ENCODE measurements at places on chromosomes 5 and 9.

DNA sequence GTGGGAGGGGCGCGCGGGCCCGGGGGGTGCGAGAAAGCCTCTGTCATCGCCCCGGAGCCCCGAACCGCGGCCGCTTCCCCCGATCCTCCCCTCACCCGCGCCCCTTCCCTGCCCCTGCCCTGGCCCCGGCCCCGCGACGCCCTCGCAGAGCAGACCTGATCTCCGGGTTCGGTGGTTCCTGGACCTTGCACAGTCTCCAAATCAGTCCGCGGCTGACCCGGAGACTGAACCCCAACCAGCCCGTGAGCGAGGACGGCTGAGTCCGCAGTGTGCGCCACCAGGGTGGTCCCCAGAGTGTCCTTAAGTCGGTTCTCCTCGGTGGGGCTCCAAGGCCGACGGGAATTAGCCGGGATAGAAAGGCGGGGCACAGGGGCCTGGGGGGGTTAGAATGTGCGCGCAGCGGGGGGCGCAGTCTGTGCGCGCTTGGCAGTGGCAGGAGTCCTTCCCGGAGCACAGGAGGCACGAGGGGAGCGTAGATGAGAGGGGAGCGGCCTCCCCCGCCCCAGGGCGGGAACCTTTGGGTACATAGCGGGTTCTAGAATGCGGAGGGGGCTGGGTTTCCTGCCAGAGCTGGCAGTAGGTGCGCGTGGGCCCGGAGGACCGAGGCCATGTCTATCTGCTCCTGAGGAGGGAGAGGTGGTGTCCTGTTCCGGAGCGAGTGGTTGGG, 779 bp downstream of the PKN3 start:
- DNase-seq, result peak; percentile 66

DNA sequence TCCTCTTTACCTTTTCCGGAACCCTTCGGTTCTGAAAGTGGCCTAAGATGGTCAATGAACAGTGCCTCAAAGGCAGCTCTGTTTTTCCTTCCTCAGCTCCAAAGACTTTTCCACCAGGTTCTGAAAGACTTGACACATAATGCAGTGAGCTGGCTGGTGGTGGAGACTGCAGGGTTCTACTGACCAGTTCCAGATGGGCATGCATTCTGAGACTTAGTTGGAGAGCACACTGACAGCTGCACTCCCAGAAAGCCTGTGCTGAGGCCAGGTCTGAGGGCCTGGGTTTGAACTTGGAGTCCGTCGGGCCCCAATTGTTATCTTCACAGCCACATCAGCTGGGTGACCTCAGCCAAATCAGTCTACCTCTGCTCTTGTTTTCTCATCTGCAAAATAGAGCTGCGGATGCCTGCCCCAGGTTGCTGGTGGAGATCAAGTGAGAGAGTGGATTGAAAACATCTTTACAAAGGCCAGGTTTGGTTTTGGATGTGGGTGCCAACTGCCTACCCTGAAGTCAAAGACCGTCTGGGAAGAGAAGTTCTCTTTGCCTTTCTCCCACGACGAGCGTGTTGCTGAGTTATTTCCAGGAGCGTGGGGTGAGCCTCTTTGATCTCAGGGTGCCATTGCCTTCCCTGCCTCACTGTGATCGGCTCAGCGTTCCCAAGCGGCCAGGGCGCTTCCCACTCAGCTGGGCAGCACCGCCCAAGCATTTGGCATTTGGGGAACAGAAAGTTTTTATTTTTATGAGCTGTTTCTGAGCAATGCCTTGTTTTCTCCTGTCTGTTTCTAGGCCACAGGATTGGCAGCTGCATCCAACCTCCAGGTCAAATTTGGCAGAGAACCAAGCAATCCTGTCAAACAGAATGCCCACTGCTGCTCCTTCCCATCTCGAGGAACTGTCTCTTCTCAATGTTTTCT, 54.9 kb downstream of the RAD23B start:
- DNase-seq, result no peak

GRCh38 chr9:22238809-22239684, 207.6 kb upstream of the DMRTA1 start:
- no peak for DNase-seq

GRCh38 chr5:11791792-11792191, 112.5 kb downstream of the CTNND2 start:
- no peak for DNase-seq

DNA sequence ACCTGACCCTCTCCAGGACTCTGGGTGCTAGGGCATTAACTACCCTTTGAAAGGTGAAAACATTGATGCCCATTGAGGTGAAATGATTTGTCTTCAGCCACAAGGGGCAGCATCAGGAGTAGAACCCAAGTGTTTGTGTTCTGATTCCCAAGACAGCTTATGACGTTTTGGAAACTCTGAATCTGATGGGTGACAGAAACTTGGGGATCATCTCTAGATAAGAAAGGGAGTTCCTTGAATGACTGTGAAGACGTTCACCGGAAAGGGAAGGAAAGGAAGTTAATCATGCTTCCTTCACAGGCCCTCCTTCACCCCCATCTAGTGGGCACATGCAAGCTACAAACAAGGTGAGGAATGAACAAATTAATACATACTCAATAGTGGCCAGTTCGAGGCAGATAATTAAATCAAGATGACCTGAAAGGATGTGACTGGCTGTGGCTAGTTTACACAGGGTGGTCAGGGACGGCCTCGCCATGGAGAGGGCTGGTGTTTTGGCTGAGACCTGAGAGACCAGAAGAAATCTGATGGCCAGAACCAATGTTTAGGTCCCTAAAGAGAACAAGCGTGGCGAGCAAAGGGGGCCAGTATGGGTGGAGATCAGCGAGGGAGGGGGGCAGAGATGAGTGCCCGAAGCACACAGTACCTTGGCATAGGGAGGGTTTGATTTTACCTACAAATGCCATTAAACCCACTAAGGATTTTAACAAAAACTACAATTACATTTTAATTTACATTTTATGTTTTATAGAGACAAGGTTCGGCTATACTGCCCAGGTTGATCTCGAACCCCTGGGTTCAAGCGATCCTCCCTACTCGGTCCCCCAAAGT, 937 bp upstream of the SLC26A2 start:
- DNase-seq, result no peak

DNA sequence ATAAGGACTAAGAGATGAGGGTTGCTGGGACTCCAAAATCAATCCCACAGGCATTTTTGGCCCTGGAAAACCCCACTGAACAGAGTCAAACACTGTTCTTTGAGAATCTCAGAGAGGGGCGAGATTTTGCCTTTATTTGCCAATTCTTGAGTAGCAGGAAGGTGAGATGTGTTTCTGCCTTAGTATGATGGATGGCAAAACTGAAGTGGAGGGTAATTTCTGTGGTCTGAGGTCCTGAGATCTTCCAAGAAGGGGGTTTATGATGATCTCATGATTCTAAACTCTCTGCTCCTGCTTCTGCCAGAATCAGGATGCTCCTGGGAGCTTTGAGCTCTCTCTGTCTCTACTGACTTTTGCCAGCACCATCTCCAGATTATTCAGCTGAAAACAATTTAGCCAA, 174.8 kb upstream of the CLINT1 start:
- DNase-seq, result no peak

- no peak for DNase-seq
These were observed 91.8 kb upstream of the CXCL14 start for GRCh38 chr5:135670588-135670987.

DNA sequence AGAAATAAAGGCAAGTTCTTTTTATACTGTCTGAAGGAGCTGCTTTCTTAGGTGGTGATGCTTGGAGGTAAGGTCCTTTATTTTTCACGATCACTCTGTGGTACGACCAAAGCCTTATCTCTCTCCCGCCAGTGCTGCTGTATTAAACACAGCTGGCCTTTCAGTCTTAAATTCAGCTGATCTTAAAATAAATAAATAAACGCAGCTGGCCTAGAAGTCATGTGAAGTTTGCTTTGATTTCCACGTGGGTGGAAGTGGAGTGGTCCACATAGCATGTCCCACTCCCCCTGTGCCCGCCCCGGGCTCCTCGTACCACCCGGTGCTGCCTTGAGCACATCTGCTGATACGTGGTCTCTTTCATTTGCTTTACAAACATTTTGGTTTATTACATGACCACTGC, 260.4 kb downstream of the FANCC start:
- no peak for DNase-seq

DNA sequence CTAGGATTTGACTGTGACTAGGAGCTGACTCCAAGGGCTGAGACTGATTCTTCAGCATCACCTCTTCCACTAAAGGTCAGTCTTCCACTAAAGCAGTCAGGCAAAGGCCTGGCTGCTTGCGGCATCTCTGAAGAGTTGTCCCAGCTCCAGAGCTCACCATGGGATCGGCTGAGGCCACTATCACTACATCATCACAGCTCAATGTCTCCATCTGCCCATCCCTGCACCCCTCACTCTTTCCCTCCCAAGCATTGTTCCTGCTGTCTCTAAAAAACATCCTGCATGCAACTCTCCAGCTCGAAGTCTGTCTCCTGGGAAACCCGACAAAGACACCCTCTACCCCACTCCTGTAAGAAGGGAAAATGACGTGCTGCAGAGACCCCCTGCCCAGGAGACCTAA, 15.5 kb upstream of the WWC1 start:
- no peak for DNase-seq

GRCh38 chr9:127370672-127371648, 26.0 kb upstream of the SLC2A8 start:
- no peak for DNase-seq

- DNase-seq, result no peak
These were observed 126.8 kb downstream of the SPATA31D1 start for GRCh38 chr9:82115331-82115730.

- no peak for DNase-seq
These were observed 475.7 kb upstream of the TNC start for GRCh38 chr9:115593587-115594091.

DNA sequence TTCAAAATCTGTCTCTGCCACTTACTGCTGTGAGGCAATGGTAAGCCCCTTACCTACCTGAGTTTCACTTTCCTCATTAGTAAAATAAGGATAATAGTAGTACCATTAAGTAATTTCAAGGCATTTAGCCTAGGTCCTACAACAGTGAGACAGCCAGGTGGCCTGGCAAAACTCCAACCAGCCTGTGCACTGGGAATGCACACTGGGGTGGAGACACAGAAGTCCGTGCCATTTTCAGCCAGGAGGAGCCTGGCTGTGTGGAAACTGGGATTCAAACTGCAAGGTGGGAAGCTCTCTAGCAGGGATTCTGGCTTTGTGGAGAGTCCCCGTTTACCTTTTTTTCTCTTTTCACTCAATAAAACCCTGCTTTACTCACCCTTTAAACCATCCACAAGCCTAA, 630.4 kb downstream of the PRELID2 start:
- DNase-seq, result no peak

DNA sequence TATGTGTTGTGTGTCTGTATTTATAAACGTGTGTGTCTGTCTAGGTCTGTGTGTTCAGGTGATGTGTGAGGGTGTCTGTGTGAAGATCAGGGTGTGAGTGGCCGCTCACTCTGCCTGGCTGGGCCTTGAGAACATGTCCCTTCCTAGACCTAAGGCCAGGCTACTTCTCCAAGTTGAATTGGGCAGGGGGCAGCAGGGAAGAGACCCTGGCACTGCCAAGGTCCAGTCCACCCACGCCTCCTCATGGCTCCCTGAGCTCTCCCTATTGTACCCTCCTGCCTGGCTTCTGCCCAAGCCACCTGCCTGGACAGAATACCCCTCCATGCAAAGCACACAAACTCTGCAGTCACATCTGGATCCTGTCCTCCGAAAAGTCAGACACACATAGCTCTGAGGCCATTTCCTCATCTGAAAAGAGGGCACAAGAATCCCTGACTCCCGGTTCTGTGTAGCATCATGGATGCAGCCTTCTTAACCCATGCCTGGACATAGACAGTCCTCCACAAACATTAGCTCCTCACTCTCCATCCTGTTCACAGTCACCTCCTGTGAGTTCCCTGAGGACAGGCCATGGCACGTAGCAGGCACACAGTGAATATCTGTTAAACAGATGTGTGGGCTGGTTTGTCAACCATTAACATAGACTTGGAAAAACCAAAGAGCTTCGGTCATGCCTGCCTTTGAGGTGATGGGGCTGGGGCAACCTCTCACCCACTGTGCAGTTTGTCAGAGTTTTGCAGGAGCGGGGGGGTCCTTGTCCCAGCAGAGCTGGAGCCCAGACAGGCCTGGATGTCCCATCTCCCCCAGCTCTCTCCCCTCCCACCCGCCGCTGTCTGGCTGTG, 167.8 kb upstream of the MVB12B start:
- DNase-seq, result no peak

GRCh38 chr5:164504141-164504772, 998.8 kb downstream of the MAT2B start:
- peak; percentile 46 for DNase-seq

- no peak for DNase-seq
These were observed 263.9 kb downstream of the PAPPA start for GRCh38 chr9:116417464-116417863.

DNA sequence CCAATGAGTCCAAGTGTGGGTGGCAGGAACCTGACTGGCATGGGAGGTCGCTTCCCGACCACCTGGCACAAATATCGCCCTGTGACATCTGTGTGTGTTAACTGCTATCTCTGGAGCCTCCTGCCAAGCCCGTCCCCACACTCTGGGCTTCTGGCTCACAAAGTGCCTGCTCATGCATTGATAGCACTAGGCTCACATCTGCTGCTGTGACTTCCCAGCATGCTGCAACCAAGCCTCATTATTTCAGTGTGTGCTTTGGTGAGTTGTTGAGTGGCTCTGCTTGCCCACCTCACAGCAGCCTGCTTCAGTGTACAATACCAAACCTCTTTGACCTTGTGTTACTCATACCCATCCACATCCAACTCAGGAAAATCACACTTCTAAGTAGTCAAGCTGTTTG, 139.8 kb downstream of the APBA1 start:
- no peak for DNase-seq

DNA sequence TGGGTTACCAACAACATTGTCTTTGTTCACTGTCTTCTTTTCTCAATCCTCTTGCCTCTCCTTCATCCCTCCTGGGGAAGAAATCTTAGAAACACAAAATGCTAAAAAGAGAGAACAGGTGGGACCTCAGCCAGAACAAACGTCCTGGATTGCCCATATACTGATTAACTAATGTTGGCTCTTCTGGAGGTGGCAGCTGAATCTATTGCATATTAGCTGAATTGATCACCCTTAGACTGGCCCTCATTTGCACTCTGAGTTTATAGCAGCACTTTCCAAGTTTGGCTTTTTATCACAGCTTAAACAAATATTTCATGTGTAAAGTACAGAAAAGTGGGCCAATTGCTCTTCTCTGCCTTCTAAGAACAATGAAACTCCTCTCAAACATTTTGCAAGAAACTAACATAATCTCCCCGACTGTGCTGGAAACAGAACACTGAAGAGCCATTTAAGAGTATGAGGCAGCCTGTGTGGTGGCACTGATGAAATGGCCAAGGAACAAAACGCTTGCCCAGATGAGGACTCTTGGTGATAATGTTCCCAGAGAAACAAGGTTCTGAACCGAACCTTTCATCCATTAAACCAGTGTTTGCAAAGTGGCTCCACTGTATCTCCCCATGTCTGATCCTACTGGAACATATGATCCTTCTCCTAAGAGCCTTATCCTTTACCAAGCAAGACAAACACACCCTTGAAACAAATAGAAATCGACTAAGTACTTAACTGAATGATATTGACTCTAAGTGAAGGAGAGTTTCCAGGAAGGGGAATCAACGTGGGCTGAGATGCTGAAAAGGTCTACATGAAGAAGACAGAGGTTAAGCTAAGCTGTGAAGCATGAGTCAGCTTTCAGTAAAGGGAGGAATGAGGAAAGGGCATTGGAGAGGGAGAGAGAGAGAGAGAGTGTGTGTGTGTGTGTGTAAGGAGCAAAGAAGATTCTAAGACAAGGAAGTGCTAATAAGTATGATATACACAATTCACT, 83.2 kb upstream of the LIFR start:
- no peak for DNase-seq

Data from WTC11 (cell line).